CD4-positive, alpha-beta T cell treated with Interleukin-4 for 4 hours (primary cell): ENCODE measurements at places on chromosomes 16 and 17.

- no peak for DNase-seq
These were observed 91.8 kb downstream of the FOXL1 start for GRCh38 chr16:86669937-86670749.

DNA sequence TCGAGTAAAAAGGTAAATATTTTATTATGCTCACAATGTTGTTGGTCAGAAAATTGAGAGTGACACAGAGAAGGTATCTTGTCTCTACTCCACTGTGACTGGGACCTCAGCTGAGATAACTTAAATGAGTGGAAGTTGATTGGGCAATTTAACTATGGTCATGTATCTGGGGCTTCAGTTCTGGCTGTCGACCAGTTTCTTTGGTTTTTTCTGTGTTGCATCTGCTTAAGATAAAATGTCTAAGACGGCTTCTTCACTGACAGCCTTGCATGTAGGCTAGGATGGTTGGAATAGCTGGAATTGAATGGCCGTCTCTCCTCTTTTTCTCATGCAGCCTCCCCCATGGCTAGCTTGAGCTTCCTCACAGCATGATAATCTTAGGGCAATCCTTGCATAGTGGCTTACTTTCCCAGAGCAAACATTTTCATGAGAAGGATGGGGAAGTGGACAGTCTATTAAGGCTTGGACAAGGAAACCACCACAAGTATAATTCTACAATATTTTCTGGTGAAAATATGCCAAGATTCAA, 433.7 kb downstream of the KIF2B start:
- no peak for DNase-seq

DNA sequence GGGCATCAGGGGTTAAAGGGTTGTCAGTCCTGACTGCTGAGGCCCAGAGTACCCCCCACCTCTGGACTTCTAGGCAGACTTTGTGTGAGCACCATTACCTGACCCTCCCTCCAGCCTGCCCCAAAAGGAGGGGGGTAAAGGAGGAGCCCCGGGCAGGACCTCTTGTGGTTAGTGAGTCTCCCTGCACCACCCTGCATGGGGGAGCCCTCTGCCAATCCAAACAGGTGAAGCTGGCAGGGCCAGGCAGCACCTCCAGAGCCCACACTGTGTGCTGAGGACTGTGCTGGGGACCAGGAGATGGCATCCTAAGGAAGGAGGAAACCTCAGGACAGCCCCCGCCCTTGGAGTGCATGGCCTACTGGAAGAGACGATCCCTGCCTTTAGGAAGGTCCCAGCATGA, 2.6 kb upstream of the KRT14 start:
- DNase-seq: no peak

DNA sequence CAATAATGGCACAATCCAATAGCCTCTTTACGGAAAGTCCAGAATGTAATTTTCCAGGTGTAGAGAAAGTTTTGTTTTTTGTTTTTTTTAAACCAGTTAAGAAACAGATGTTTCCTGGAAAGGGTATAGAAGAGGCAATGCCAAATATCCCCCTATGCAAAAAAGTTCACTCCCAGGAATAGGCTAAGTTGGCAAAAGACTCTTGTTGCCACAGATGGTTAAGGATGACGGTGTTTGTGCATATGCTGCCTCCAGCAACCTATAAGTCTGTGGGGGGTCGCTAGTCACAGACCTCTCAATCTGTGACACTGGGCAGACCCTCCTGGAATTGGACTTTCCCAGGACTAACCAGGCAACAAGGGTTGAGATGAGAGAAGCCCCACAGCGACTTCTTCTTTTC, 20.9 kb upstream of the HP start:
- no peak for DNase-seq

GRCh38 chr16:86391486-86391885, 118.8 kb upstream of the FOXF1 start:
- no peak for DNase-seq

- DNase-seq: no peak
These were observed 6.3 kb downstream of the CCL11 start for GRCh38 chr17:34291721-34292348.

DNA sequence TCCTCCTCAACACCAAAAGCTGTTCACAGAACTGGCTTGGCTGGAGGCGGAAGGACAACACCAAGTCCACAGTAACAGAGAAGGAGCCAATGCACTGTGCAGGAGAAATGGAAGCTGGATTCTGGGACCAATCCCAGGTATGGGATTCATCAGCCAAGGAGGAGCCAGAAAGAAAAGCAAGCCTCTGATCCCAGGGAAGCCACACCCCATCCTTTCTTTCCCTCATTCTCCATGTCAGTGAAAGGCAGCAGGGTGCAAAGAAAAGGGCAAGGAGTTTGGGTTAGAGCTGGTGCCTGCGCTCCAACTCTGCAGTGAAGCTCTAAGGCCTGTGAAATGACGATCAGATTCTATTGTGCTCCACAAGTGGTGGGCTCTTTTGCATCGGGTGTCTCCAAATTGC, 11.0 kb downstream of the DCAKD start:
- DNase-seq: no peak

DNA sequence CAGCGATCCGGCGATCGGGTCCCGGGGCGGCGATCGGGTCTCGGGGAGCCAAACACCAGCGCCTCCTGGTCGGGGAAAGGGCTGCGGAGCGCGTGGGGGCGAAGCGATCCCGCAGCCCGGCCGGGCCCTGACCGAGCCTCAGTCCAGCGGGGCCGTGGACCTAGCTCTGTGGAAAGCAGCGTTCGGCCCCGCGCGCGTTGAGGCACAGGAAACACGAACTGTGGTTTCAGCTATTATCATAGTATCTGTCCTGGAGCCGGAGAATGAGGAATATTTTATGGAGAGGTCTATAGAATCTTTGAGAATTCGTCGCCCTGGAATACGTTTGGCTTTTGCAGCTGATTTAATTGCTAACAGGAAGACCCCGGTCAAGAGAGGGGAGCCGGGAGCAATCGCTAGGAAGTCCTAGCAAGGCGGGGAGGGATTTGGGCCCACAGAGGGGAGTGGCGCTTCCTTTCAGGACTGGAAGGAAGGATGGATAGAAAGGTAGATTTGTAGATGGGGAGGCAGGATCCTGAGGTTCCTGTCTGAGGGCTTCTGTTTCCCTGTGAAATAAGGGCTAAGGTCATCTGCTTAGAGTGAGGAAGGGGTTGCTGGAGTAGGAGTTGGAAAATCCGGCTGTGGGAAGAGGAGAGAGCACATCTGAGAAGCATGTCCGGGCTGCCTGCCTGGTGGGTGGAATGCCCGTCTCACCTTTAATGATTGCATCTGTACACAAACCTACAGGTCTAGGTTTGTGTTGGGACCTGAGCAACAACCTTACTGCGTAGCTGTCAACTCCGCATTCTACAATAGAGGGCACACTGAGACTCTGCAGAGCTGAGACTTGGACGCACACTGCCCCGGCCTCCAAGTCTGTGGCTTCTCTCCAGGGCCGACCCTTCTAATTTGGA, 770 bp downstream of the CCNF start:
- peak; percentile 16 for DNase-seq

DNA sequence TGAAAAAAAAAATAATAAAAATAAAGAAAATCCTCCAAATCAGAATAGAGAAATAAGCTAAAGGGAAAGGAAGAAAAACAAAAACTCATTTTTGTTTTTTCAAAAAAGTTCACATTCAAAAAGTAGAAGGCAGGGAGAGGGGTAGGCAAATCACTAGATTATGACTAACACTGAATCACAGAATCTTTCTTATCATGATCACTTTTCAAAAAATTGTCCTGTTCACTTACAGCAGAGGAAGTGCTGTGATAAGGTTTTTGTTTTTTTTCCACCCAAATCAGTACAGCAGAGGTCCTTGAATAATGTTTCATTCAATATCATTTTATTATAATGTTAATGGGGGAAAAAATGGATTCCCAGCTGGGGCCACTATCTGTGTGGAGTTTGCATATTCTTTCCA, 106.4 kb downstream of the CA4 start:
- no peak for DNase-seq

GRCh38 chr16:3607161-3607560, 4.2 kb downstream of the SLX4 start:
- DNase-seq: no peak

DNA sequence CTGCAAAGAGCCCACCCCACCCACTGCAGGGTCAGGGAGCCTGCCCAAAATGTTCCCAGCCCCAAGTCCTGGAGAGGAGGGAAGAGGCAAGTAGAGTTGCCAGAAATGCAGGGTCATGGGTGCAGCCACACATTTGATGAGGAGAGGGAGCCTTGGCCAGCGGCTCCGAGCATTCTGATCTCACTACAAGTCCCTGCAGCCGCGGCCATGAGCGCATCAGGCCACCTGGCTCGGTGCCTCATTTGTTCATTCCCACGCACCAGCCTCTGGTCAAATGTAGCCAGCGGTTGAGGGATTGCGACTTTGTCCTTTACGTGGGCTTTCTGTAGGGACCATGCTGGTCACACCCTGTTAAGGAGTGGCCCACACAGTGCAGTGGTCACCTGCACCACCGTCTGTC, 48.7 kb downstream of the PGS1 start:
- no peak for DNase-seq

DNA sequence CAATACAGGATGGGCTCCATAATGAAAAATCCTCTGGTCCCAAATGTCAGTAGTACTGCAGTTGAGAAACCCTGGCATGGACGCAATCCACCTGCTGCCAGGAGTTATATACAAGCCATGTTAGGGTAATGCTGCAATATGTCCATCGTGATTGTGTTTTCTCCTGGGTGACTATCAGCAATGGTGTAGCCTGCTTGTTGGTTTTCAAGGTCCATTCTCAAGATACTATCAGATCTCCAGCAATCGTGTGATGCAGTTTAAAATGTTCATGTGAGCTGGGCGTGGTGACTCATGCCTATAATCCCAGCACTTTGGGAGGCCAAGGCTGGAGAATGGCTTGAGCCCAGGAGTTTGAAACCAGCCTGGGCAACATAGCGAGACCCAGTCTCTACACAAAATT, 24.0 kb downstream of the ABCC1 start:
- no peak for DNase-seq

DNA sequence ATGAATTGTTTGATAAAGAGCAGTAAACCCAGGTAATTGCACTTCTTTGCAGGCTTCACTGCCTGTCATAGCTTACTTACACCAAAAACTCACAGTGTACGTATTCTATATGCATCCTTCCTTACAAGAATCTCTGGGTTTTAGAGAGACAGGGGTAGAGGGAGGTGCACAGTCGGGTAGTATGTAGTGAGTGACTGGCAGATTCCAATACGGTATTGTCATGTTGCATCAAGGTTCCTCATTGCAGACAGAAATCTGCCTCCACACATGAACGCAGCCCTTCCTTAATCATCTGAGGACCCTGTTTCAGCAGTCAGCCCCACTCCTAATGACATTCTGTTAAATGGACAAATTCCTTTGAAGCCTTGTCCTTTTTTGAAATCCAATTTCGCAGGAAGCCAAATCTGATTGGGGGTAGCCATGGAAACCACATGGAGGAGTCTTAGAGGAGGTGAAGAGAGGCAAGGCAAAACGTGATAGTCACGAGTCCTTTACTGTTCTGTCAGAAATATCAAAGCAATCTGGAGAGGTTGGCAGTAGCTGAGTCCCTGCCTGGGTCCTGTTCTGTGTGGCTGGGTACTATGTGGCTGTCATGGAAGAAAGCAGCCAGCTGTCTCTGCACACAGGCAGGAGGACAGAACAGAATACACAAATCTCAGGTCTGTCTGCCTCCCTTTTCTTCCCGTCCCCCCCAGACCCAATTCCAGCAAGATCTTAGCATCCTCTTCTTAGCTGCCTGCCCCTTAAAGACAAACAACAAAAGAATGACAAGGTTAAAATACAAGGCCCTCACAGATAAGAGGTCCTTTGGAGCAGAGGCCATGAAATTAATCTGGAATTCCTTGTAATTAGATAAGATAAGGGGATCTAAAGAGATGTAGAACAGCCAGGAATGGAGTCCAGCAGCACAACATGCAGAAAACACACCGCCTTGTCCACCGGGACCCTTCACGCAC, 3.1 kb upstream of the SKAP1 start:
- no peak for DNase-seq

DNA sequence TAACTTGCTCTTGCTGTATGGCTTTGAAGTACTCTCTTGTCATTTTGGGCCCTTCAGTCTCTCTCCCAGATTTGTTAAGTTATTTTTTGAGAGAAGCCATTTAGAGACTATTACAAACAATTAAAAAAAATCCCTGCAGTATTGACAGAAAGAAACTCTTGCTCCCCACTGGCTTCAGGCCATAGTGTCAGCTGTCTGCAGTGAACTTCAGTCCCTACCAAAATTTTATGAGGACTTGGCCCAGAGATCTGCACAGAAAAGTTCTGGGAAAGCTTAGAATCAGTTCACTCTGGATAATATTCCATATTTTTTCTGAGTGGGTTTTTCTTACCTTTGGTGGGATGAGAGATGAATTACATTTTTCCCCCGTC, 30.9 kb upstream of the SUPT4H1 start:
- DNase-seq: no peak

DNA sequence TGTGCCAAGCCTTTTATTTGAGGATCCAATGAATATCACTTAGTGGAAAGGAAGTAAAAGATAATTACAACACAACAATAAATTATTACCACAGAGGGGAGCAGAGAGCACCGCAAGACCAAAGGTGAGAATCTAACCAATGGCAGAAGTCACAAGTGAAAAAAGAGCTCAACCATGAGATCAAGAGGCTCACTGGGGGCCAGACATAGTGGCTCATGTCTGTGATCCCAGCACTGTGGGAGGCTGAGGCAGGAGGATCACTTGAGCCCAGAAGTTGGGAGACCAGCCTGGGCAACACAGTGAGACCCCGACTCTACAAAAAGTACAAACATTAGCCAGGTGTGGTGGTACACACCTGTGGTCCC, 17.7 kb downstream of the ANKRD11 start:
- no peak for DNase-seq

- no peak for DNase-seq
These were observed 1.0 kb downstream of the KIFC3 start for GRCh38 chr16:57801098-57801808.

- DNase-seq: no peak
These were observed 324.0 kb downstream of the MAF start for GRCh38 chr16:79276501-79276900.

DNA sequence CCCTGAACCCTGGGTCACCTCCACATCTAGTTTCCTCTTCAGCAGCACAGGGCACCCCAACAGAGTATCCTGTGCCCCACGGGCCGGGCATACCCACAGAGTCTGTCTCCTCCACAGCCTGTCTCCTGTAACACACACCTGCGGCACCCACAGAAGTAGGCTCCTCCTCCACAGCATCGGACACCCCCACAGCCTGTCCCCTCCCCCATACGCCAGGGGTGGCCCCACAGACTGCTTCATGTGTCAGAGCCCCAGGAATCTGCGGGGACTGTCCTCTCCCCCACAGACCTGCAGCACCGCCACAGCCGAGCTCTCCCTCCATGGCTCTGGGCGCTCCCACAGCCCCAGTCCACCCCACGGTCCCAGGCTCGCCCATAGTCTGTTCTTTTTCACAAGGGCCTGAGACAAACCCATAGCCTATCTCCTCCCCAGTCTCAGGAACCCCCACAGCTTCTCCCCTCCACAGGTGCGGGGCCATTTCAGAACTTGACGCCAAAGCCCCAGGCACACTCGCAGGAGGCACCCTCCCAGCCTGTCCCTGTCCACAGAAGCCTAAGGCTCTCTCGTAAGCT, 1.4 kb downstream of the KIAA0753 start:
- DNase-seq: no peak

GRCh38 chr17:64920026-64920418, 744 bp upstream of the LRRC37A3 start:
- no peak for DNase-seq

- no peak for DNase-seq
These were observed 609.6 kb upstream of the C16orf82 start for GRCh38 chr16:26457095-26457494.
